Tibial artery (tissue), 4 donors: ENCODE measurements at places on chromosomes 1 and 21.
A peak's percentile ranks its signal among the peaks of the same experiment; 100 is the strongest.

- H3K27me3 ChIP-seq = no peaks in the 10 kb centered on the region
- H3K27ac ChIP-seq = no peak overlapping the region
- H3K4me1 ChIP-seq = peaks cover 7% of the 10 kb centered on the region
- no peaks in the 10 kb centered on the region for H3K36me3 ChIP-seq
- DNase-seq = no peak
Observed at GRCh38 chr1:232381394-232382100, 248.4 kb downstream of the SIPA1L2 start.

GRCh38 chr1:229129301-229130027 lies 141.4 kb upstream of the RAB4A start:
- H3K27me3 ChIP-seq = no peaks in the 10 kb centered on the region
- H3K4me3 ChIP-seq = no peak overlapping the region
- H3K4me1 ChIP-seq = no peaks in the 10 kb centered on the region
- H3K27ac ChIP-seq = no peak overlapping the region
- H3K36me3 ChIP-seq = no peaks in the 10 kb centered on the region

GRCh38 chr1:1672181-1672965 lies 13.6 kb upstream of the CDK11B start:
- no peak overlapping the region for H3K27ac ChIP-seq
- H3K27me3 ChIP-seq = no peaks in the 10 kb centered on the region
- no peaks in the 10 kb centered on the region for H3K4me1 ChIP-seq
- DNase-seq = peak; percentile 46
- peaks cover 33% of the 10 kb centered on the region for H3K36me3 ChIP-seq

DNA sequence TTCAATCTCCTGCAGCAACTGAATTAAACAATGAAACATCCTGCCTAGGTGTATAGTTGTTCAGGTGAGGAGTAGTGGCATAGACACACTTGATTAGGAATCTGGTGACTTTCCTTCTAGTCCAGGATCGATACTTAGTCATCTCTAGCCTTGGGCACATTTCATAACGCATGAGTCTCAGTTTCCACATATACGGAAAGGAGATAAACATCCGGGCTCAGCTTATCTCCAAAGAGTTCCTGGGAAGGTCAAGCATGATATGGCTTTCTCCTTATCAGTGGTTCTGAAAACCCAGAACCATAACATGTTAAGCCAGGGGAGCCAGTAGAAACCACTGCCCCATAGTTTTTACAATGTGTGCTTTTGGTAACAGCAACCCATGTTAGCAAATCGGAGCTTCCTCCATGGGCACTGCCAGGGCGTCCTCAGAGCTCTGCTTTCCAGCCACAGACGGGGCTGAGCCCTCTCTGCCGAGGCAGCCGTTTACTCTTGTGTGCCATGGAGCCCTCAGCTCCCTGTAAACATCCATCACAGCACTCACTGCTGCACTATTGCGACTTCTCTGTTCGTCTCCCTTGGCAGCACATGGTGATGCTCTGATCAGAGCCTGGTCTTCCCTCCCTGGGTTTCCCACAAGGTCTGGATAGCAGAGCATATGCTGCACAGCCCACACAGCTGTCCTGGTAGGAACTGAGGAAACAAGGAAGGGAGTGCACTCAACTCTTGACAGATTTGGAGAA lies 34.6 kb downstream of the RUNX1 start:
- H3K4me1 ChIP-seq = no peaks in the 10 kb centered on the region
- no peak for DNase-seq
- H3K27ac ChIP-seq = no peak overlapping the region
- H3K36me3 ChIP-seq = no peaks in the 10 kb centered on the region

- peaks cover 64% of the 10 kb centered on the region for H3K36me3 ChIP-seq
- H3K4me3 ChIP-seq = no peak overlapping the region
- H3K27me3 ChIP-seq = no peaks in the 10 kb centered on the region
- no peaks in the 10 kb centered on the region for H3K4me1 ChIP-seq
- no peak for DNase-seq
Observed at GRCh38 chr1:44251989-44252671, 38.9 kb downstream of the DMAP1 start.

DNA sequence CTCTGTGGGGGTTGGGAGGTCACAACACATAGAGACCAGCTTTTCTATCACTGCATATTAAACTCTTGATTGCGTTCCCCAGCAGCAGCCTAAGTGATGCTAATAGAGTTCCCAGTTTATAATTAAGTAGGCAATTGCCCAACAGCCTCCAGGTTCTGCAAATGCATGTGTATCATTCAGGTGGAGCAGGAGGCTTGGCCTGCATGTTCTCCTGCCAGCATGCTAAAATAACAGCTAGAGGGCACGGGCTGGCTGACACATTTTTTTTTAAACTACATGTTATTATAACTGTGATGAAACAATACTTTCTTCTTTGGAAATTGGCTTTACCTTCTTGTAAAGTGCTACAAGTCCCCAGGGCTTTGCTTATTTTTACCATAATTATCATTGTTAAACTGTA lies 10.4 kb downstream of the TCHH start:
- H3K27ac ChIP-seq = no peak overlapping the region
- H3K27me3 ChIP-seq = no peaks in the 10 kb centered on the region
- H3K36me3 ChIP-seq = no peaks in the 10 kb centered on the region
- DNase-seq = no peak
- H3K4me3 ChIP-seq = no peak overlapping the region

- H3K4me1 ChIP-seq = peaks cover 4% of the 10 kb centered on the region
- peak; percentile 82 for DNase-seq
- H3K36me3 ChIP-seq = no peaks in the 10 kb centered on the region
Observed at GRCh38 chr21:45439161-45439872, 34.4 kb downstream of the COL18A1 start.

DNA sequence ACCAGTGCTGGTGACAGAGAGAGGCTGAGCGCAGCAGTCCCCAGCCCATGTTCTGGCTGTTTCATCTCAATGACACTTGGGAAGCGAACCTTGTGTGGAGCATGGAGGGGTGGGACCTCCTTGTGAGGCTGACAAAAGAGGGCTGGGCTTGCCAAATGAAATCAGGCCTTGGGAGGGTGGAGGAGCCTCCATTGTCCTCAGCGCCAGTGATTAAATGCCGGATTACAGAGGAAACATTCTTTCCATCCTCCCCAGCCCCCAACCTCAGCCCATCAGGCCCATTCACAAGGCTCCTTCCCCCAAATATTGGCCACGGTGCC lies 63.3 kb upstream of the PAXBP1 start:
- H3K4me3 ChIP-seq = no peak overlapping the region
- H3K4me1 ChIP-seq = no peaks in the 10 kb centered on the region
- no peaks in the 10 kb centered on the region for H3K27me3 ChIP-seq

DNA sequence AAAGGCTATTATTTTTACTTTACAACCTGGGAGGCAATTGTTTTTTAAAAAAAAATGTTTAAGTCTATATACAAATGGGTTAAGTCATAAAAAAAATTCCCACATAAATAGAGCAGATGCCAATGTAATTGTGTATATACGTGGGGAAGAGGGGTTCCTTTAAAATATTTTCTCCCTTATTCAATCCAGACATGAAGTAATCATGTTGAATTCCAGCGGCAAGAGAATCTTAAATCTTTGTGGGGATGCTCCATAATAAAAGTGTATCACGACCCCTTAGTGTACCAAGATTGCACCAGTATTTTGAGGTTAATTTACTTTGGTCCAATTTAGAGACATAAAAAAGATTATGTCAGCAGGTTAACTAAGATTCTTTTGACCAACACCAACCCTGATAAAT lies 62.1 kb downstream of the ARID4B start:
- DNase-seq = no peak
- H3K4me1 ChIP-seq = peaks cover 24% of the 10 kb centered on the region
- no peaks in the 10 kb centered on the region for H3K36me3 ChIP-seq
- H3K4me3 ChIP-seq = no peak overlapping the region
- H3K27me3 ChIP-seq = no peaks in the 10 kb centered on the region

- peak overlapping the region; percentile 81 for H3K27ac ChIP-seq
- no peaks in the 10 kb centered on the region for H3K27me3 ChIP-seq
- peak overlapping the region; percentile 52 for H3K4me3 ChIP-seq
- H3K4me1 ChIP-seq = no peaks in the 10 kb centered on the region
- no peak for DNase-seq
- H3K36me3 ChIP-seq = peaks cover 7% of the 10 kb centered on the region
Observed at GRCh38 chr1:89064632-89065031, 376 bp downstream of the GBP1 start.

- H3K27ac ChIP-seq = no peak overlapping the region
- H3K27me3 ChIP-seq = peaks cover 5% of the 10 kb centered on the region
- H3K36me3 ChIP-seq = no peaks in the 10 kb centered on the region
Observed at GRCh38 chr1:38670544-38671122, 188.9 kb downstream of the RRAGC start.

GRCh38 chr1:1919304-1920056 lies 401 bp upstream of the TMEM52 start:
- DNase-seq = peak; percentile 99
- H3K27me3 ChIP-seq = peaks cover 24% of the 10 kb centered on the region

DNA sequence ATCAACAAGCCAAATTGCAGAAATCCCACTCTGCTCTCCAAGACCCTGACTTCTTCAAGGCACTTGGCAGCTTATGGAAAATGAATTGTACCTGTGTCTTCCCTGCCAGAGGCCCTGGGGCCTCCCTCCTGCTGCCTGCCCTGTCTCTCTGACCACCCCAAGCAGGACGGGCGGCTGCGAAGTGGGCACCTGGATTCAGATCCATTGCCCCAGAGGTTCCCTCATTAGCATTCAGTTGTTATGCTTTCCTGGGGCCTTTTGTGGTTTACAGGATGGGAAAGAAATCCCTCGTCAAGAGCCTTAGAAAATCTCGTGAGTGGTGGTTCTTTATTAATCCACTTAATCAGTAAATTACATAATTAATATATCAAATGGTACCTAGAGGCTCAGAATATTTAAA lies 179.3 kb downstream of the TNR start:
- no peak for DNase-seq
- no peaks in the 10 kb centered on the region for H3K4me1 ChIP-seq
- H3K4me3 ChIP-seq = no peak overlapping the region
- H3K36me3 ChIP-seq = no peaks in the 10 kb centered on the region
- H3K27ac ChIP-seq = no peak overlapping the region

DNA sequence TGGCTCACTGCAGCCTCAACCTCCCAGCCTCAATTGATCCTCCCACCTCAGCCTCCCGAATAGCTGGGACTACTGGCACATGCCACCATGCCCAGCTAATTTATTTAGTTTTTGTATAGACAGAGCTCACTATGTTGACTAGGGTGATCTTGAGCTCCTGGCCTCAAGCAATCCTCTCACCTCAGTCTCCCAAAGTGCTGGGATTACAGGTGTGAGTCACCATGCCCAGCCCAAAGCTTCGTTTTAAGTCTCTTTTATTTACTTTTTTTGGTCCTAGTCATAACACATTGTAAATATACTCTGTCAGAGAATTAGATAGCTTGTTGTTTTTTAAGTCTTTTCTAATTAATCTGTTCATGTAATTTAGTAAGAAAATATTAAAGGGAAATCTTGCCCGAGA lies 42.8 kb downstream of the KCNK1 start:
- H3K4me3 ChIP-seq = no peak overlapping the region
- no peaks in the 10 kb centered on the region for H3K36me3 ChIP-seq
- H3K27me3 ChIP-seq = no peaks in the 10 kb centered on the region
- no peaks in the 10 kb centered on the region for H3K4me1 ChIP-seq

DNA sequence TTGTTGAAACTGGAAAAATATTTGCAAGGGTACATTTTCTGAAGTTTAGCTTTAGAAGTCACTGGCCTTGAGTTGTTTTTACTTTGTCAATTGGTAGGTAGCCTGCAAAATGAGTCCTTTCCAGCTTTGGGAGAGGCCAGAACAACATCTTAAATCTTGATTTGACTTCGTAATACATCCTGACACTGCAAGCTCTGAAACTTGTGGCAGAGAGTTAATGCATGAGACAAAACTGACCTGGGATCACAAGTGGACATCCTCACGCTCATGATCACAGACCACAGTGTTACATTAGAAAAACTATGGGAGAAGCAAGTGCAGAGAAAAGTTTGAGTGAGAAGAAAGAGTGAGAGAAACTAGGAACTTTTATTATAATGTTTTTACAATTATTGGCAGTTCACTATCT lies 550.9 kb downstream of the USP25 start:
- H3K27ac ChIP-seq = peak overlapping the region; percentile 59
- H3K4me3 ChIP-seq = peak overlapping the region; percentile 27
- DNase-seq = no peak
- no peaks in the 10 kb centered on the region for H3K36me3 ChIP-seq

DNA sequence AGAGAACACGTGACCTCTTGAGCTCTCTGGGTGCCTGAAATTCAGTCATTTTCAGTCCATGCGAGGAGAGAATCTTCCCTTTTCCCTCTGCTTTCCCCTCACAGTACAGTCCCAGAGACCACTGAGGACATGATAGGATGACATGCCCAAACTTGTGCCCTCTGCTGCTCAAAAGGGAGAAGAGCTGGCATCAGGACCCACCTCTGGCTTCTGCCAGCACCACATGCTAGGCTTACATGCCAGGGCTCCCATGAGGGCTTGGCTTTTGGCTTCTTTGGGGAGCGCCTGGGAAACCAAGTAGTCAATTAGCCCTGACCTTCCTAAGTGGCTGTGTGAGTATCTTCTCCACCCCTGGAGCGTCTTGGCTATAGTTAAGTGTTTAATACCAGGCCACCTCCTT lies 13.8 kb upstream of the KCNQ4 start:
- DNase-seq = no peak
- no peak overlapping the region for H3K4me3 ChIP-seq
- peaks cover 7% of the 10 kb centered on the region for H3K4me1 ChIP-seq
- peaks cover 59% of the 10 kb centered on the region for H3K36me3 ChIP-seq

GRCh38 chr1:6483017-6483760 lies 8.3 kb downstream of the PLEKHG5 start:
- H3K4me3 ChIP-seq = no peak overlapping the region
- DNase-seq = no peak
- no peak overlapping the region for H3K27ac ChIP-seq
- H3K36me3 ChIP-seq = no peaks in the 10 kb centered on the region

DNA sequence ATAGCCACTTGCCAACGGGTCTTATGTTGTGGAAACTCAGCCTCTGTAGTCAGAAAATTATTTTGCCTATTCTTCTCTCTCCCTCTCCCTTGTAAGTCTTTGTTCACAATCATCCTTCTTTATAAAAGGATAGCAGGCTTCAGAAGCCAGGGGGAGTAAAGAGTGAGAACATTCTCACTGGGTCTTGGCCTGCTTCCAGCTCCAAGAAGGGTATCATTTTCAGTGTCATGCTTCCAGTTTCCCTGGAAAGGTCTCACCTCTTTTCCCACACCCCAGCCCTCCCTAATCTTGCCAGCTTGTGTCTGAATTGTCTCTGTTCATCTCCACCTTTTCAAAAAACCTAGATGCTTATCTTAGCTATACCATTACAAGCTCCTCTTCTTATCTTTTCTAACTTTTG lies 346.2 kb upstream of the LRRC7 start:
- H3K4me1 ChIP-seq = no peaks in the 10 kb centered on the region
- H3K27me3 ChIP-seq = no peaks in the 10 kb centered on the region
- H3K4me3 ChIP-seq = no peak overlapping the region
- H3K36me3 ChIP-seq = no peaks in the 10 kb centered on the region
- H3K27ac ChIP-seq = no peak overlapping the region
- DNase-seq = no peak
